Activated gamma-delta T cell (primary cell): ENCODE measurements at places on chromosomes 6 and 20.

DNA sequence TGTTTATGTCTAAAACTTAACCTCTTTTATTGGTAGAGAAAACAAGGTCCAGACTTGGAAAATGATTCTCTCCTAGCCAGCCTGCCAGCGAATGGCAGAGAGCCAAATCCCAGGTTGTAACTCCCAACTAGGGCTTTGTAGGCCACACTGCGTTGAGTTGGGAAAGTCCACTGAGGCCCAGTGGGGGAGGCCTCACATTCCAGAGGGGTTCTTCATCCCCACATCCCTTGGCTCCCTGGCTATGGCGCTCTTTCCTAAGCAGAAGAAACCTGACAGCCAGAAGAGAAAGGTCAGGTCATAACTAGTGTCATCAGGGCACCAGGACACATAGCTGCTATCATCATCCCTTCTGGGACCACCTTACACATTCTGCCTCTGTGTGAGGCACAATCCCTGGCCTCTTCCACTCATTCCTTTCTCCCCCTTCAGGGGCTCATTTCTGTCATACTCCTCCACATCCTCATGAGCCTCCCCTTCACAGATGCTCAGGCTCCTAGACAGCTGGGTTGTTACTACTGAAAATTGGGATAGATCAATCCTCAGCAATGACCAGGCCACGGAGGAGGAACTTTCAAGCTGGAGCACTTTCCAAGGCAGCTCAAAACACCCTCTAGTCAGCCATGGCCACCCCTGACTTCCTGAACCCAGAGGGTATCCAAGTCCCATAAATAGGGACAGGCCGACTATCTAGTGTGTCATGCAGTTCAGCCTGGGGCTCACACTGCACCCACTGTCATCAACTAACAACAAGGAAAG, 48.6 kb downstream of the TCP11 start:
- DNase-seq, result no peak

- no peak for DNase-seq
These were observed 737.8 kb upstream of the NRSN1 start for GRCh38 chr6:23388086-23388783.

GRCh38 chr6:132114201-132114825, 163.1 kb upstream of the CCN2 start:
- no peak for DNase-seq

- no peak for DNase-seq
These were observed 313.4 kb downstream of the CDH26 start for GRCh38 chr20:60271597-60271996.

DNA sequence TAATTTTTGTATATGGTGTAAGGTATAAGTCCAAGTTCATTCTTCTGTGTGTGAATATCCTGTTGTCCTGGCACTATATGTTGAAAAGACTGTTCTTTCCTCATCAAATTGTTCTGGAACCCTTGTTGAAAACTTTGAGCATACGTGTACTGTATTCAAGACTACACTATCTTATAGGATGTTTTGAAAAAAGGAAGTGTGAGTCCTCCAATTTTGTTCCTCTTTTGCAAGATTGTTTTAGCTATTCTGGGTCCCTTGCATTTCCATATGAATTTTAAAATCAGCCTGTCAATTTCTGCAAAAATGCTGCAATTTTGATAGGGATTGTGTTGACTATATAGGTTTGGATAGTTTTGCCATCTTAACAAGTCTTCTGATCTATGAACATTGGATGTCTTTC, 195.2 kb downstream of the BACH2 start:
- DNase-seq, result no peak

DNA sequence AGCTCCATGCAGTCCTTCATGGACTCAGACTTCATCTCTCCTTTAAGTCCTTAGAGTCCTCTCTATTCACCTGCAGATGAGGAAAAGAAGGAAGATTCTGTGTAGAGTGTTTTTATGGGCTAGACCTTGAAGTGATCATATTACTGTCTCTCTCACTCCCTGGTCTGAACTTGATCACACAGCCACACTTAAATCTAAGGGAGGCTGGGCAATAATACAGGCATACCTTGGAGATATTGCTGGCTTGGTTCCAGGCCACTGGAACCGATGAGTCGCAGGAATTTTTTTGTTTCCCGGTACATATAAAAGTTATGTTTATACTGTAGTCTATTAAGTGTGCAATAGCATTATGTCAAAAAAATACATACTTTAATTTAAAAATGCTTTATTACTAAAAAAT, 59.2 kb upstream of the FOXO3 start:
- DNase-seq, result no peak

- no peak for DNase-seq
These were observed 38.0 kb downstream of the CDKAL1 start for GRCh38 chr6:20572288-20572687.

GRCh38 chr6:84645000-84645399, 119.4 kb downstream of the TBX18 start:
- DNase-seq, result no peak

DNA sequence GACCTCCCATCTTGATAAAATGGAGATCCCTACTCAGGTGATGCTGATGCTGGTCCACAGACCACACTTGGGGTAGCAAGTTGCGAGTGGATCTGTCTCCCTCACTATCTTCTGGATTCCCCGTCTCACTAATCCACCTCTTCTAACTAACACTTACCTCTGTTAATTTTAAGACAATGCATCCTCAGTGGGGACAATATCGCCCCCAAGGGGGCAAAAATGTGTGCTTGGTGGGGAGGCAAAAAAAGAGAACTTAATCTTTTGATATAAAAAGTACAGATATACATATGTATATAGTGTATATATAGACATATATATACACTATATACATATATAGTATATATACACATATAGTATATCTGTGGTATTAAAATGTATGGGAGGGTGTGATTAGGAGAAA, 4.3 kb downstream of the LRFN2 start:
- no peak for DNase-seq

DNA sequence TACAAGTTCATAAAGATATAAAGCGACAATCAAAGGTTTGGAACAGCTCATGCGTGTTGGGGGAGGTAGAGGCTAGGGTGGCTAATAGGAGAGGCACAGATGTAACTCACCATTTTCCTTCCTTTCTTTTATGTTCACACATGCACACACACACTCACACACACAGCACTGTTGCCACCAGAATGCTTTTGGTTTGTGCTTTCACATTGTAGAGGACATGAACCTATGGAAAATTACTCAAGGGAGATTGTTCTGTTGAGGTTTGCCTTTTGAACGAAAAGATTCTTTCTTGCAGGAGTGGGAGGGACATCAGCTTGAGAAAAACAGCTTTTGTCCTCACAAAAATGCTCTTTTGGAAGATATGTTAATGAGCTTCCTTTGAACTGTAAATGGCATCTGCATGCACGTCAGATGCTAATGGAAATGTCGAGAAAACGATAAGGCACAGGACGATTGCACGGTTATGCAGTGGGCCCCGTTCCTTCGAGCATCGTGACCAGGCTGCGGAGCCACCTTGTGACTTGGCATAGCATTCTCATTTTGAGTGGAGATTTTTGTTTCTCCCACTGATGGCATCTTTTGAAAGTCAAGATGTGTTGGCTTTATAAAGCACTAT, 724.1 kb downstream of the KIF16B start:
- DNase-seq, result no peak

GRCh38 chr20:17725094-17725835, 25.5 kb downstream of the BANF2 start:
- no peak for DNase-seq

GRCh38 chr6:140711019-140711613, 1336.7 kb upstream of the CITED2 start:
- no peak for DNase-seq

DNA sequence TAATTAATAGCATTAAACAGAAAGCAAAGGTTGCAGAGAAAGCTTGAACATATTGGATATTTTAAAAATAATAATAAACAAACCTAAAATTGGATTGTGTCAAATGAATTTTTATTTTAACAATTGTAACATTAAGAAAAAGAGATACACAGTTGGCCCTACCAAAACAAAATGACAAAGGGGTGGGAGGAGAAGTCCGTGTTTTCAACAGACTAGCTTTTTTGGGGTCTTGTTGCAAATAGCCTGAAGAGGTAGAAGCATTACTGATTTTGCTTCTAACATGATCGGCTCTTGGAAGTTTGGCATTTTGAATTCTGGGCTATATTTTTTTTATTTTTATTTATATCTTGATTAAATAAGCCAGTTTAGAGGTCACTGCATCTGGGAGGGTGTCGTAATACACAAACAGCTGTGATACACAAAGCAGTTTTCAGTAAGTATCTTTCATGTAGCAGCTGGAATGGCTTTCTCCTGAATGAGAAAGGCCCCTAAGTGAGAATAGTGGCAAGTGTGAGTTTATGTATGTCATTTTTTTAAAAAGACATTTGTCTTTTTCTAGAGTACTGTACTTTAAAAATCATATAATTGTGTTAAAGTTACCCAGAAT, 85.5 kb upstream of the ZNF217 start:
- DNase-seq, result no peak

GRCh38 chr20:63957690-63958441, 1.6 kb upstream of the UCKL1 start:
- no peak for DNase-seq

- no peak for DNase-seq
These were observed 102.6 kb downstream of the KIF13A start for GRCh38 chr6:17884498-17885478.

DNA sequence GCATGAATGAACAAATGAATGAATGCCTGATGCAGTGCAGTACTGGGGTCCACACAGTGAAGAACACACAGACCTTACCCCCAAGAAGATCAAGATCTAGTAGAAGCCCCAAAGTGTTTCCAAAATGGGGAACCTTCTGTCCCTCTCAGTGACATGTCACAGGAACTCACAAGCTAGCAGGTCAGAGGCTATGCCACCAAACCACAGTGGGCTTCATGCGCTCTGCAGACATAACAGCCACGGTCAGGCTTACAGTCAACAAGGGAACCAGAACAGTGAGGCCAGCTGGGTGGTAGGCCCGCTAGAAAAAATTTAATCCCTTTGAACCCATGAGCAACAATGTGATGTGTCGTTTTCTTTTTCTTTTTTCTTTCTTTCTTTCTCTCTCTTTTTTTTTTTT, 20.2 kb upstream of the ARFGEF2 start:
- no peak for DNase-seq

- DNase-seq, result no peak
These were observed 200.2 kb downstream of the CENPW start for GRCh38 chr6:126540161-126540560.
